Naive thymus-derived CD8-positive, alpha-beta T cell (primary cell): ENCODE measurements at places on chromosomes 5 and 9.

DNA sequence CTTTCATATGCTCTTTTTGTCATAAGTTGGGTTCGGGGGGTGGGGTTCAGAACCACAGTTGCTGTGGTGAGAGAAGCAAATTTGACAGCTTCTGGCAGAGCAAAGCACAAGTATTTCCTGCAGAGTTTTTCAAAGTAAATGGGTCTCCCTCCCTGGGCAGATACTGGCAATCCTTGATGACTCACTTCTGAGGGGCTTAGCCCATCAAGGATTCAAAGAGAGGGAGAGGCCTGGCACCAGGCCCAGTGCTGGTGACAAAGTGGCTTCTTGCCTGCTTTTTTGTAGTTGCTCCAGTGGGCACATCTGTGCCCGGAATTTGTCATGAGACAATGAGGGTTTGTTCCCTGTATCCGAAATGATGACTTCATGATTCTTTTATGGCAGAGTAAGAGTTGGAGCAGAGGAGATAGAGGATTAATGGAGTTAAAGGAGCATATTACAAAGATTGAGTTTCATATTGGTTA, 46.6 kb upstream of the TNC start:
- DNase-seq: no peak

GRCh38 chr5:6943197-6944112, 230.2 kb downstream of the TENT4A start:
- no peak for DNase-seq

GRCh38 chr5:81630684-81631083, 120.2 kb downstream of the SSBP2 start:
- DNase-seq: no peak

GRCh38 chr5:65854925-65855324, 71.5 kb upstream of the ERBIN start:
- no peak for DNase-seq

GRCh38 chr9:89278997-89279739, 31.8 kb upstream of the CKS2 start:
- peak; percentile 29 for DNase-seq

- DNase-seq: no peak
These were observed 102.9 kb upstream of the SHB start for GRCh38 chr9:38171926-38172325.

DNA sequence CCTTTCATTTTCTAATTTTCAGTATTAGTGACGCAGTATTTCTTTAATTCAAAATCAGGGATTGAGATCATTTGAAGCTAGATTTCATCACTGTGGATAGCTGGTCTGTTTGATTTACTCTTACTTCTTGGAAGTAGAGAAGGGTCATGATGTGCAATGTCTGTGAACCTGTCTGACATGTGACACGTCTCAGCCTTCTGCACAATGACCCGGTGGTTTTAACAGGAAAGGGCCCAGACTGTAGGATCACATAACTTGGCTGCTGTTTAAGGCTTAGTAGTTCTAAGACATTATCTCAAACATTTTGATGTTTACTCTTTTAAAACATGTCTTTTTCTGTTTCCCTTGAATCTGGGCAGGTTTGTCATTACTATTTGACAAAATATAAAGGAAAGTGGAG, 823.3 kb upstream of the NUDT12 start:
- no peak for DNase-seq

DNA sequence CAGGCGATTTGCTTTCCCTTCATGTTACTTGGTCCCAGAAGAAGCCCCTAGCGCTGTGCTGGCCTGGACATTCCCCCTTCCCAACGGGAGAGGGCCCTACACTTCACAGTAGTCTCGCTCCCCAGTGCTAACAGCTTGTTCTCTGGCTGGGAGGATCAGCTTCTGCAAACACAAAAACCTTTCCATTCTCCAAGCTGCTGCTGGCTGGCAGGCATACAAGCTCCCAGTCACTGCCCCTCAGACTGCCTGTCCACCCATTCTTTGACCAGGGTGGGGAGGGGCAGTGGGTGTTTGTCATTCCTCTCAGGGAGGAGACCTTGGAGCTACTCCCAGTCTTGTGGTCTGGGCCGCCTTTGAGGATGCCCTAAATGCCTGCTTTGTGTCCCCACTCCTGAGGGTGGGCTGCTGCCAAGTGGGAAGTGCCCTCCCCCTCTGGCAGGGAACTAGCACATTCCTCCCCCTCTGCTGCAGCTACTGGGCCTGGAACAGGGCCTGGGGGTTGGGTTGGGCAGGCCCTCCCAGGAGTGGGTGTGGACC, 20.8 kb downstream of the ENHO start:
- no peak for DNase-seq

DNA sequence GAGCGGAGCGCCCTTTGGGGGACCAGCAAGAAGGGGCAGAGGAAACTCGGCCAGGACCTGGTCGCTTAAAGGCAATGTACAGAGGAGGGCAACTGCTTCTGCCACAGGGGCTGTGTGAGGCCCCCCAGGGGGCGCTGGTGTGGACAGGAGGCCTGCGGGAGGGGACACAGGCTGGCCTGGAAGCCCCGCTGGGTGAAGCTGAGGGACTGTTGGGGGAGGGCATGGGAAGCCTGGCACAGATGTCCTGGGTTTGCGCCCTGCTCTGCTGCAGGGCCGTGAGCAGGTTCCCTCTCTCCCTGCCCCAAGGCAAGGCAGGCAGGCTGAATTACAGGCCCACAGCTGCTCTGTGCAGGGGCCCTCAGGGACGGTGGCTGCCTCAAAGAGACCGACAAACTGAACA, 5.4 kb downstream of the MED22 start:
- DNase-seq: no peak

DNA sequence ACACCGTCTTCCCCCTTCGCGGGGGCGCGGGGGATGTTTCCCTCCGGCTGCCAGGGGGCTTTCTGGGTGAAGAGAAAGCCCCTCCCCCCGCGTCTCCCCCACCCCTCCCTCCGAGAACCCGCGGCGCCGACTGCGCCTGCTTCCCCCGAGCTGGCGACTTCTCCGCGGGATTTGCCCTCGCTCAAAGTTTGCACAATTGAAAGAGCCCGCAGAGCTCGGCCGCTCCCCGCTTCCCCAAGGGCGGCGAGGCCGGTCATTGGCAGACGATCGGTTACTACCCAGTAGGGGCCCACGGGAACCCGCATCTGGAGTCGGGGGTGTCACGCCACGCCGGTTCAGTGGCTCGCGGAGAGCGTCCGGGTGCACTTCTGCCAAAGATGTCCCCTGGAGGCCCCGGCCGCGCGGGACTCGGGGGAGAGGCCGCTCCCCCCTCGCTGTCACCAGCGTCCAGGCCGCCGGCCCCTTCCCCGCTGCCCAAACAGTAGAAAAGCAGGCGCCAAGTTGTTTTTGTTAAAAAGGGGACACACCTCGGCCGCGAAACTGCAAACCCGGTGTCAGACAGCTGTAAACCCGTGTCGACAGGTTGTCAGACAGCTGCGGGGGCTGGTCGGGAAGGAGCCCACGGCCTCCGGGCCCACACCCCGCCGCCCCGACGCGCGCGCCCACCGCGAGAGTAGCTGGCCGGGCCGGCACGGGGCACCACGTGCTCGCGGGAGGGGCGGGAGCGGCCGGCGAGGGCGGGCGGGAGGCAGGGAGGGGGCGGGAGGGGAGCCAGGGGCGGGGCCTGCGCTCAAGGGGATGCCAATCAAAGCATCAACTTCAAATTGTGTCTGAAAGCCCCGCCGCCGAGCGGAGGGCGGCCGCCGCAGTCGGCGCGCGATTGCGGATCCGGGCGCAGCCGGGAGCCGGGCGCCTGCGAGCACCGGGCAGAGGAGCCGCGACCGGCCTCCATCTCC, at the start of gene IRX1:
Gene IRX1 (plus strand): TSS at position 827 of the 956 bp plus-strand sequence. CDS start 274 bp downstream, outside the sequence.
- DNase-seq: no peak
